NCI-H2171 (cell line): ENCODE measurements at places on chromosomes 12 and 14.

- DNase-seq = no peak
Observed at GRCh38 chr12:46855760-46856159, 30.0 kb upstream of the SLC38A4 start.

DNA sequence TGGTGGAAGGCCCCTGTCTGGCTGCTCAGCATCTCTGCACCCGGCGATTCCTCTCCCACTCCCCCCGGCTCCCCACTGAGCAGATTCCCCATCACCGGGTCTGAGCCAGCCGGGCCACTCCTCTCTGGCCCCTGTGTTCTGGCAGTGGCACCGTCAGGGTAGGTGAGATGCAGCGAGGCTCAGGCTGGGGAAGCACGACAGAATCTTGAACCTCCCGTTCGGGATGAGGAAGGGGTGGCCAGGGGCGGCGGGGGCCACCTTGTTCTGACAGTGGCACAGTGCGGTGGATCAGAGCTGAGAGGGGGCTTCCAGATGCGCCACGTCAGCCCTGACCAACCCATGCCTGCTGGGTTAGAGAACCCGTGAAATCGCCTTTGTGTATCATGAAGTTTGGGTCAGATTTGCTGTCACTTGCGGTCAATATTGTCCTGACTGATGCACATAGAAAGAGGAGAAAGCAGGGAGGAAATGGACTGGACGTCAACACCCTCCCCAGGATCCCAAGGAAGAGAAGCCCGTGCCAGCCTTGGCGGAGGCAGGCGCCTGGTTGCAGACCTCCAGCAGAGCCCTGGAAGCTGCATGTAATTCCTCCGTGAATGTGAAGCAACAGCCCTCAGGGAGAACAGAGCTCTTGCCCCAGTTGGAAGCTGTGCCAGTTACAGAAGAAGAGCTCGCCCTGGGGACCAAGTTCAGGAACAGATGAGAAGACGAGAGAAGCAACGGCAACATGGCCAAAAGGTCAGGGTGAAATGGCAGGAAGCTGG lies 137.1 kb upstream of the SFSWAP start:
- DNase-seq = no peak

DNA sequence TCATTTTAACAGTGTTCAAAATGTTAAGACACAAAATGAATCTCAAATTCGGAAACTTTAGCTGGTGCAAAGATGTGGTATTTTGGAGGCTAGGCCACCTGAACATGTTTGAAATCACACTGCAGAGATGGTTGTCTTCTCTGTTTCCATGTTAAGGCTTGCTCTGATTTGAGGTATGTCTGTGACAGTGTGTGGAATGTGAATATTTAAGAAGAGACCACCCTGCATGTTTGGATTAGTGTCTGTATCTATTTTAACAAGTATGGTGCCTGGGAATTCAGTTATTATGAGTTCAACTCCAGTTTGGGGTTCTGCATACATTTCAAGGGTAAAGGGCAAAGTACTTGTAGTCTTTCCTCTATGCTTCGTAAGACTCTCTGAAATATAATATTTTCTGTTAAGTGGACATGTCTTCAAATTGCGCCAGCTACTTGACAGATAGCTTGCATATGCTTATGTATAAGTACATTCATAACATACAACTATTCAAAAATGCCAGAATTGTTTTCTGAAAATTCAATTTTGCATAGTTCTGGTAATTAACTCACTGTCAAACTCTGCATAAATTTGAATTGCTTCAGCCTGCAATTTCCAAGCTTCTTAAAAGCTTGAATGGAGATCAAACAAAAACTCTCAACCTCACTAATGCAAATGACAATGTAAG lies 424.0 kb downstream of the ADAMTS20 start:
- no peak for DNase-seq

DNA sequence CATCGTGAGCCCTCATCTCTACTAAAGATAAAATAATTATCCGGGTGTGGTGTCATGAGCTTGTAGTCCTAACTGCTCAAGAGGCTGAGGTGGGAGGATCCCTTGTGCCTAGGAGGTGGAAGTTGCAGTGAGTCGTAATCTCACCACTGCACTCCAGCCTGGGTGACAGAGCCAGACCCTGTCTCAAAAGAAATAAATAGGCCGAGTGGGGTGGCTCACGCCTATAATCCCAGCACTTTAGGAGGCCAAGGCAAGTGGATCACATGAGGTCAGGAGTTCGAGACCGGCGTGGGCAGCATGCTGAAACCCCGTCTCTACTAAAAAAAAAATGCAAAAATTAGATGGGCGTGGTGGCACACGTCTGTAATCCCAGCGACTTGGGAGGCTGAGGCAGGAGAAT lies 70.9 kb downstream of the RESF1 start:
- no peak for DNase-seq

DNA sequence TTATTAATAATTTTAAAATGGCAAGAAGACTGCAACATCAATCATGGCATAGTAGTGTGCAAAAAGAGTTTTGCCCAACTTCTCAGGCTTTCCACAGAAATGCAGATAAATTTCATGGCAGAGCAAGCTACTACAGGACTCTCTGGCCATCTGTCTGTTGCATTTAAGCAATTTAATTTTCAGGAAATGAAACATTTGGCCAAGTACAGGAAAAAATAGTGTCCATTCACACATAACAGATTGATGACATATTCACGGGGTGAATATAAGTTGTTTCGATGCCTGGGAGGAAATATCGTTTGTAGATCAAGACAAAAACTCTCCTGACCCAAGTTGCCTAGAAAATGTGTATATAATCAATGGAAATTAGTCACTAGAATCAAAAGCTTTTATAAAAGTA lies 324.0 kb downstream of the PRKD1 start:
- no peak for DNase-seq

DNA sequence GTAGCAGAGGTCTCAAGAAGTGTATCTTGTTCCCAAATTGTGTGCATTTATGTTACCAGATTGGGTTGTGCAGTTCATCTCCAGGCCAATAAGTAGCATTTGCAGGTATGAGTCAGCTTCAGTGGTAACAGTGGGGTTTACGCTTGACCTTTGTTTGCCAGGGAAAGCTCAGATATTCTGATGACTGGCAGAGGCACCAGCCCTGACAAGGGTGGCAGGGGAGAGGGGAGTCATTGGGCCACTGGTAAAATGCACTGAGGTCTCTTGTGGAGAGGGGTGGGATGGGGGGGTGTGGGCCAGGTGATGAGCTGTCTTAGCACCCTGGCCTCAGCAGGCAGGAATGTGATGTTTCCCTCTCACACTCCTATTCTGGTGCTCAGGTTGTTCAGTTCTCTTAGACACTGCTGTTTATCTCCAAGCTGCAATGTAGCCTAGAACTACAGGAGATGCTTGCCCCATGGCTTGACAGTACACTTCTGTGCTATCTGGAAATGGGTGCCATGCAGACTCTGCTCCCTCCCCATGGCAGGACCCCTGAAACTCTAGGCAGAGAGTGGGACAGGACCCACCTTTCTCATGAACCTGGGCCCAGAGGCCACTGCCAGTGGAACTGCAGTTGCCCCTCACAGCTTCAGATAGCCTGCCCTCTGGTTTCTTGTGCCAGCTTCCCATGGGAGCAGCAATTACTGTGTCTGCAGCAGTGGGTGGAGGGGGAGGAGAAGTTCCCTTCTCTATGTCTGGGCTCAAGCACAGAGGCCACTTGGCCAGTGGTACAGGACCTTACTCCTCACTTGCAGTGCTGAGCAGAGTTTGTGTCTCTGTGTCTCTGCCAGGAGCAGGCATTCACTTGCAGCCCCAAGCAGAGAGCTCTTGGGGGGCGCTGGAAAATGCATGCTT lies 31.9 kb downstream of the USP15 start:
- no peak for DNase-seq

- no peak for DNase-seq
Observed at GRCh38 chr14:80212023-80212397, 706 bp upstream of the DIO2 start.

- DNase-seq = no peak
Observed at GRCh38 chr14:69630360-69630759, 19.0 kb downstream of the SUSD6 start.

GRCh38 chr12:89424846-89425245 lies 72.5 kb upstream of the DUSP6 start:
- no peak for DNase-seq

DNA sequence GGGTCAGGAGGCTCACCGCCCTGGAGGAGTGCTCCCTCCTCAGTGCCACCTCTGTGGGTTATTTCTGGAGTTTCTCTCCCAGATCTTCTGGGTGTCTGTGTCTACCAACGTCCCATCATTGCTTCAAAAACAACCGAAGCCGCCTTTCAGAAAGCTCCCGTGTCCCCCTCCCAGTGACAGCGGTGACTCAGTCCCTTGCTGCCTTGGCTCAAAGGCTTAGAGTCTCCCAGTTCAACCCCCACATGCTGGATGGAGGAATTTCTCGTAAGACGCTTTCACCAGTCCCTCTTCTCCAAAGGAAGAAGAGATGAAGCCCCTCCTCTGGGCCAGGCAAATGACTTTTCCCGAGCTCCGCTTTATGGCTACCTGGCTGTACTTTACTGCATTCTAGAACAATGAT lies 146.6 kb downstream of the RBM19 start:
- DNase-seq = no peak

- no peak for DNase-seq
Observed at GRCh38 chr12:85309125-85309566, 29.1 kb downstream of the ALX1 start.

DNA sequence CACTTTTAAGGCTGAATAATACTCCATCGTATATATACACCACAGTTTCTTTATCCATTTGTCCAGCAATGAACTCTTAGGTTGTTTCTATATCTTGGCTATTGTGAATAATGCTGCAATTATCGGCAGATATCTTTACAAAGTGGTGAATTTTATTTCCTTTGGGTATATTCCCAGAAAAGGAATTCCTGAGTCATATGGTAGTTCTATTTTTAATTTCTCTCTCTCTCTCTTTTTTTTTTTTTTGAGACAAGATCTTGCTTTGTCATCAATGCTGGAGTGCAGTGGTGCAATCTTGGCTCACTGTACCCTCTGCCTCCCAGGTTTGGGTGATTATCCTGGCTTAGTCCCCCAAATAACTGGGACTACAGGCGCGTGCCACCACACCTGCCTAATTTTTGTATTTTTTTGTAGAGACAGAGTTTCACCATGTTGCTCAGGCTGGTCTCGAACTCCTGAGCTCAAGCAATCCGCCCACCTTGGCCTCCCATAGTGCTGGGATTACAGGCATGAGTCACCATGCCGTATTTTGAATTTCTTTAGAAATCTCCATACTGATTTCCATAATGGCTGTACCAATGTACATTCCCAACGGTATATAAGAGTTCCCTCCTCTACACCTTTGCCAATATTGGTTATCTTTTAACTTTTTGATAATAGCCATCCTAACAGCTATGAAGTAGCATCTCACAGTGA lies 98.4 kb downstream of the EFCAB11 start:
- no peak for DNase-seq

GRCh38 chr12:68001486-68002466 lies 12.5 kb downstream of the IFNG-AS1 start:
- DNase-seq = peak; percentile 9

GRCh38 chr12:101551362-101552114 lies 43.2 kb upstream of the MYBPC1 start:
- DNase-seq = no peak

DNA sequence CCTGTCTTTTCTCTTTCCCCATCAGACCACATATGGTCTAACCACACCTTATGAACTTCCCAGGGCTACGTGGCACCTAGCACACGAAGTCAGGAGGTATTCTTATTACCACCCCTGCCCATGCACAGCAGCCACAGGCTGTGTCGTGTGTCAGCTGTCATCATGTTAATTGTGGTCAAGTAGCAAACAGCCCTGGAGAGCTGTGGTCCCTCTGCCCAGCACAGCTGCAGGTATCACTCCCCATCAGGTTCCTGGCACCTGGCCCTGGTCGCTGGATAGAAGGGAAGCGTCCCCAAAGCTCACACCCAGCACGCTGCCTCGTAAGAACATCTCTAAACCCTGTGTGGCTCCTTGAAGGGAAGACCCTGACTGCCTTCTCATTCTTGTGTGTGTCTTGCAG lies 45.4 kb downstream of the CLMN start:
- DNase-seq = no peak

GRCh38 chr12:104357421-104357952 lies 53.9 kb downstream of the EID3 start:
- no peak for DNase-seq

DNA sequence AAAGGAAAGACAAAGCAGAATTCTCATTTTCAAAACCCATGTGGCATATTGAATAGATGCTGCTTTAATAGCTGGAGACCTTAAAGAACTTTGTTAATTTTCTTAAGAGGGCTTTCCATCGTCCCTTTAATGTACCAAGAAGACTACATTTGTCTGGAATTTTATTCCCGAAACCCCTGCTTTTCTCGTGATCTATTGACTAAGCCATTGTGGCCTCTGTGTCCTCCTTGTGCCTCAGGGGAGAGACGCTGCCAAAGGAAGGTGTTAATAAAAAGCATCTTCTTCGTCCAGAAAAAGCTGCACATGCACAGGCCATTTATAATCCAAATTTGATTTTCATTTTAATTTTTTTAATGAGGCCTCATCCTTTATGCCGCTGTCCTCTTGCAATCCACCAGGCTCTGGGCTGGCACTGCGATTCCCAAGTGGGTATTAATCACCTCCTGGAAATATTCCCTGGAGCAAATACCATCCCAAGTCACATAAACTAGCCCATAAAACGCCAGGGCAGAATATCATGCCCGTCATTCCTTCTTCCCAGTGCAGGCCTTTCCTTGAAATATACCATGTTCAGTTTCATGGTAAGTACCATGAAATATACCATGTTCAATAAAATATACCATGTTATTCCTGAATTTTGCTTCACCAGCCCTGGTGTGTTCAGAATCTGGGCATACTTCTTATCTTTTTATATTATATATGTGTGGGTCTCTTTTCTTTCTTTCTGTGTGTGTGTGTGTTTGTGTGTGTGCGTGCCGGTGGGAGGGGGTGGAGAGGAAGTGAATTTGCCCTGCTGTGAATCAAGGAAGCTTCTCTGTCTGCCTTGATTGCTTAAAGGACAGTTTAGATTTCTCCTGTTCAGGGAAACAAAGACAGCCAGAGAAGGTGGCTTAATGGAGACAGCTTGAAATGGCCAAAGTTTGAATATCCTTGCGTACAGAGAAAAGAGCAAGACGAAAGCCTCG lies 147.6 kb downstream of the PHETA1 start:
- DNase-seq = no peak

GRCh38 chr14:101446387-101446969 lies 114.8 kb upstream of the DIO3 start:
- DNase-seq = no peak

DNA sequence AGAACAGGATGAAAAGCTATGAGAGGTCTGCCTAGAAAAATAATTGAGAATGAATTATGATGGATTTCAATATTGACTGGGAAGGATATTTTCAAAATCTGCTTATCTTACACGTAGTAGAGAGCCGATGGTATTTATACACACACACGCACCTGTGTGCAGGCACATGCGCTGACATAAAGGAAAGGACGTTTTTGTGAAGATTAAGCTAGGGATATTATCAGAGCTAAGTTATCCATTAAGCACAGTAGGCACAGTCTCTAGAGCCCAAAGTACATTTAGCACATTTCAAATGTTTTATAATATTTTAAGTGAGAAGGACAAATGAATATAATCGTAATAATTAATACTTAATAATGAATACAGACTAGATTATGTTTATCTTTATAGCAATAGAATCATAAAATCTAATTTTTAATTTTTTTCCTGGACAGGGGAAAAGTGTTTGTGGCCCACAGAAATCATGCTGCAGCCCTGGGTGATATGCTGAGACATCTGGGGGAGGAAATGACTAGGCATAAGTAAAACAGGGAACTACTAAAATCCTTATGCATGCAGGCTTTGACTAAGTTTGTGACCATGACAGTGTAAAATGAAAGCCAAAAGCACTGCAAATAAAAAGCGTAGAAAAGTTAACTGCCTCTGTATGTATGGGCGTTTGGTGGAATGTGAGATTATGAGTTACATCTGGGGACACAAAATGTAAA lies 146.1 kb downstream of the KITLG start:
- DNase-seq = no peak

GRCh38 chr14:92686900-92687427 lies 61.5 kb downstream of the LGMN start:
- DNase-seq = peak; percentile 68
